B cell (primary cell): ENCODE measurements at places on chromosomes 13 and 19. TPM values are rescaled to one million over a fixed set of nuclear protein-coding genes. Genes with fewer than 3 reads are reported as not detected.

DNA sequence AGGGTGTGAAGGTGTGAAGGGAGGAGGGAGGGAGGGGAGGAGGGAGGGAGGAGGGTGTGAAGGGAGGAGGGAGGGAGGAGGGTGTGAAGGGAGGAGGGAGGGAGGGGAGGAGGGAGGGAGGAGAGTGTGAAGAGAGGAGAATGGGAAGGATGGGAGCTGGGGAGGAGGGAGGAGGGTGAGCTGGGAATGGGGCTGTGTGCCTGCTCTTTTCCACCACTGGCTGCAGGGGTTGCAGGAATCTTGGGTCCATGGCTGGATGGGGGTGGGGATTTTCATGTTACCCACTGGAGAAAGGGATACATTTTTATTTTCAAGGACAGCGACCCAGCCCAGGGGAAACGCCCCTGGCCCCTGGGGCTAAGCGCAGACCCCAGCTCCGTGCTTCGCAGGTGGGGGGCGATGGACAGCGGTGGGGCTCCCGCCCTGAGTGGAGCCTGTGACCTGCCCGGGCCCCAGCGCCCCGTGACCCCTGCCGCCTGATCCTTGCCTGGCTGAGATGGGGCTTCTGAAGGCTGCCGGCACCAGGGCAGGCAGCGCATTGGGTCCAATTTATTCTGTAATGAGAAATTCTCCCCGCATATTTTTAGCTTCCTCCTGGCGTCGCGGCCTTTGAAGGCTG lies 3.0 kb upstream of the EFNA2 start:
- no peaks in the 10 kb centered on the region for H3K36me3 ChIP-seq
- peak; percentile 23 for DNase-seq
- H3K4me3 ChIP-seq: no peak overlapping the region

The FCGBP gene
- 5.7 and 11.3 TPM in 2 replicates for polyA plus RNA-seq

The NCR1 gene
- 0.40 and 2.4 TPM in 2 replicates for polyA plus RNA-seq

The PSG1 gene
- not detected in 2 replicates for polyA plus RNA-seq

DNA sequence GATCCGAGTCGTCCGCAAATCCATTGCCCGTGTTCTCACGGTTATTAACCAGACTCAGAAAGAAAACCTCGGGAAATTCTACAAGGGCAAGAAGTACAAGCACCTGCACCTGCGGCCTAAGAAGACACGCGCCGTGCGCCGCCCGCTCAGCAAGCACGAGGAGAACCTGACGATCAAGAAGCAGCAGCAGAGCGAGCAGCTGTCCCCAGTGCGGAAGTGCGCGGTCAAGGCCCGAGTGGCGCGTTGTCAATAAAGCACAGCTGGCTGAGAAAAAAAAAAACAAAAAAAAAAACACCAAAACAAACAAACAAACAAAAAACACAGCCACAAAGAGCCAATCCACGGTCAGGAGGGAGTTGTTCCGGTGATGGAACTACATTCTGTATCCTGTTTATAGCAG lies 4.7 kb upstream of the GNA15 start:
- H3K36me3 ChIP-seq: no peaks in the 10 kb centered on the region
- H3K27me3 ChIP-seq: no peaks in the 10 kb centered on the region
- H3K4me3 ChIP-seq: no peak overlapping the region
- peaks cover 19% of the 10 kb centered on the region for H3K4me1 ChIP-seq
- no peak for DNase-seq
- H3K27ac ChIP-seq: no peak overlapping the region

GRCh38 chr19:18223860-18224524 lies 2.2 kb downstream of the PDE4C start:
- H3K4me3 ChIP-seq: peak overlapping the region; percentile 68
- DNase-seq: peak; percentile 48
- no peak overlapping the region for H3K27ac ChIP-seq
- no peaks in the 10 kb centered on the region for H3K36me3 ChIP-seq
- H3K4me1 ChIP-seq: peaks cover 29% of the 10 kb centered on the region
- peaks cover 81% of the 10 kb centered on the region for H3K27me3 ChIP-seq

GRCh38 chr13:59658738-59659330 lies 504.9 kb downstream of the DIAPH3 start:
- H3K36me3 ChIP-seq: no peaks in the 10 kb centered on the region
- H3K4me1 ChIP-seq: no peaks in the 10 kb centered on the region
- H3K27me3 ChIP-seq: no peaks in the 10 kb centered on the region
- H3K4me3 ChIP-seq: no peak overlapping the region

DNA sequence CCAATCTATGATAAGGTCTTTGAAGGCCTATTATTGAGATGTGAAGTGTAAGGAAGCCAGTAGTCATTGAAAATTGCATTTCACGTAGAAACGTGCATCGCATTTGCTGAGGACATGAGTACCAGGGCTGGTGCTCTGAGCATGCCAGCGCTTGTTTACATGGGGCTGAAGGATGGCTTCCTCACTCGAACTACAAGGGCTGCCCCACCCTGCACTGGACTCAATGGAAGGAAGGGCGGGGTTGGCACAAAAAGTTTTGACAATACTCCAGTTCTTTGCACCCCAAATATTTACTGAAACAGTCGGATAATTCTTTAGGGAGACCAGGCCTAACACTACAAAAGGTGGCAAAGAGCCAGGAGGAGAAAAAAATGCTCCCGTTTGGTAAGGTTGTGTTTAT lies 28.9 kb upstream of the MED4 start:
- H3K4me3 ChIP-seq: no peak overlapping the region
- H3K36me3 ChIP-seq: no peaks in the 10 kb centered on the region
- DNase-seq: no peak
- no peak overlapping the region for H3K27ac ChIP-seq
- H3K27me3 ChIP-seq: no peaks in the 10 kb centered on the region
- H3K4me1 ChIP-seq: peaks cover 8% of the 10 kb centered on the region

The RGS9BP gene
- 0.03 and 0.07 TPM in 2 replicates for polyA plus RNA-seq

The SIGLECL1 gene
- polyA plus RNA-seq: not detected in 2 replicates

The POGLUT2 gene
- polyA plus RNA-seq: 0.12 TPM in 2 replicates

GRCh38 chr13:39876258-39876657 lies 220.8 kb downstream of the COG6 start:
- no peak for DNase-seq
- no peaks in the 10 kb centered on the region for H3K27me3 ChIP-seq
- H3K27ac ChIP-seq: no peak overlapping the region
- H3K4me1 ChIP-seq: no peaks in the 10 kb centered on the region
- H3K4me3 ChIP-seq: no peak overlapping the region

- DNase-seq: no peak
- H3K27me3 ChIP-seq: no peaks in the 10 kb centered on the region
- no peak overlapping the region for H3K4me3 ChIP-seq
- no peaks in the 10 kb centered on the region for H3K4me1 ChIP-seq
Observed at GRCh38 chr13:37065890-37066526, 6.5 kb upstream of the SUPT20H start.

The IL27RA gene
- polyA plus RNA-seq: 27.4 and 36.2 TPM in 2 replicates

The PRRG2 gene
- polyA plus RNA-seq: 1.1 TPM in 2 replicates

- no peak overlapping the region for H3K27ac ChIP-seq
- H3K36me3 ChIP-seq: no peaks in the 10 kb centered on the region
- DNase-seq: no peak
- no peak overlapping the region for H3K4me3 ChIP-seq
- peaks cover 29% of the 10 kb centered on the region for H3K27me3 ChIP-seq
Observed at GRCh38 chr13:35468195-35468594, 8.3 kb downstream of the MAB21L1 start.

The ZNF813 gene
- polyA plus RNA-seq: 1.2 and 1.5 TPM in 2 replicates

The FLT3 gene
- polyA plus RNA-seq: 0.10 and 0.13 TPM in 2 replicates

GRCh38 chr19:16807549-16808284 lies 21.5 kb upstream of the SIN3B start:
- no peaks in the 10 kb centered on the region for H3K27me3 ChIP-seq
- H3K36me3 ChIP-seq: no peaks in the 10 kb centered on the region
- no peak for DNase-seq
- H3K4me3 ChIP-seq: no peak overlapping the region
- peaks cover 7% of the 10 kb centered on the region for H3K4me1 ChIP-seq

- H3K36me3 ChIP-seq: peaks cover 2% of the 10 kb centered on the region
- H3K4me3 ChIP-seq: peak overlapping the region; percentile 76
- DNase-seq: no peak
Observed at GRCh38 chr19:47779524-47780214, 1.2 kb downstream of the SELENOW start.
